SK-N-SH (cell line): ENCODE measurements at places on chromosomes 2 and 18. TPM values are rescaled to one million over a fixed set of nuclear protein-coding genes. Genes with fewer than 3 reads are reported as not detected.

DNA sequence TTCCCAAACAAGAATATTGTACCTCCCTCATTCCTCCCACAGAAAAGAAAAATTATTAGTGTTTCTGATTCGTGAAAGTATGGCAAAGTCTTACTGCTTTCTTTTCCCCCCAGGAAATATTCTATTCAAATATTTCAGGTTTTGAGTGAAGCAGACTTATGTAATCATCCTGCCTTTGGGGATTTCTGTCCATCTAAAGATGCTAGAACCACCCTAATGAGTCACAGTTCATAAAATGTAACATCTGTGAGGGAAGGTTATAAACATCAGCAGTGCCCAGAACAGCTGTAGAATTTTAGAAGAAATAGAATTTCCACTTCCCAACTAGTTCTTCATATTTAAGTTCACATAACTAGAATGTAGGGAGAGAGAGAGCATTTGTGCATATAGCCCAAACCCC lies 39.0 kb downstream of the EEF1B2 start:
- H3K27me3 ChIP-seq, result no peaks in the 10 kb centered on the region
- no peak overlapping the region for H3K27ac ChIP-seq
- H3K36me3 ChIP-seq, result no peaks in the 10 kb centered on the region
- no peaks in the 10 kb centered on the region for H3K4me1 ChIP-seq

- no peaks in the 10 kb centered on the region for H3K36me3 ChIP-seq
- H3K27ac ChIP-seq, result peak overlapping the region; percentile 97; the same call in 1 of the 2 replicates
- DNase-seq, result no peak
- peaks cover 10% of the 10 kb centered on the region; the same call in 1 of the 2 replicates for H3K4me1 ChIP-seq
- no peaks in the 10 kb centered on the region for H3K27me3 ChIP-seq
These were observed 45.8 kb downstream of the MAP4K4 start for GRCh38 chr2:101743288-101743687.

DNA sequence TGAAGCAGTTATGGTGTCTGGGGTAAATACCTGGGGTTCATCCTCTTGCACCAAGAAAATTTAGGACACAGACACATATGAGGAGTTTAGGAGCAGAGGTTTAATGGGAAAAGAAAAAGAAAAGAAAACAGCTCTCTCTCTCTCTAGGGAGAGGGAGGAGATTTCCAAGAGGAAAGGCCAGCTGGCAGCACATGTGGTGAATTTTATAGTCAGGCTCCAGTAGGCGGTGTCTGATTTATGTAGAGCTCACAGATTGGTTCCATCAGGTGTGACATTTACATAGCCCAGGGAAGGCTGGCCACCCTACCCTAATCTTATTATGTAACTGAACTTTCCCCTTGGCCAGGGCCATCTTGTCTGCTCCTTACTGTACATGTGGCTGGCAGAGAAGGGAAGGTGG lies 297.5 kb upstream of the RGPD4 start:
- no peaks in the 10 kb centered on the region for H3K36me3 ChIP-seq
- no peak overlapping the region; the same call in 1 of the 2 replicates for H3K4me3 ChIP-seq
- H3K4me1 ChIP-seq, result peaks cover 2% of the 10 kb centered on the region
- H3K27ac ChIP-seq, result no peak overlapping the region

DNA sequence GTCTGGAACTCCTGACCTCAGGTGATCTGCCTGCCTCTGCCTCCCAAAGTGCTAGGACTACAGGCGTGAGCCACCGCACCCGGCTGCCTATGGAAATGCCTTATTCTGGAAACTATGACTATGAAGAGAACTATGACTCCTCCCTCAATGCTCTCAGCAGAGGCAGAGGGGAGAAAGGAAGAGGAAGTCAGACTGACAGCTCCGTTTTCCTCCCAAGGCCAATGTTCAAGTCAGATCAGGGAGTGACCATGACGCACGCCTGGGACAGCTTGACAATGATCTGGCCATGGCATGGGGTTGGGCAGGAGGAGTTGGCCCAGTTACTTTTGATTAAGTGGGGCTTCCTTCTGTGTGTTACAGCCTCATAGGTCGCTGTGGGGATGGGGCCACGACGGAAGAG lies 44.3 kb upstream of the MRPL33 start:
- no peak for DNase-seq
- H3K4me3 ChIP-seq, result no peak overlapping the region
- H3K4me1 ChIP-seq, result peaks cover 7% of the 10 kb centered on the region; the same call in 1 of the 2 replicates
- H3K36me3 ChIP-seq, result no peaks in the 10 kb centered on the region
- no peaks in the 10 kb centered on the region for H3K27me3 ChIP-seq

DNA sequence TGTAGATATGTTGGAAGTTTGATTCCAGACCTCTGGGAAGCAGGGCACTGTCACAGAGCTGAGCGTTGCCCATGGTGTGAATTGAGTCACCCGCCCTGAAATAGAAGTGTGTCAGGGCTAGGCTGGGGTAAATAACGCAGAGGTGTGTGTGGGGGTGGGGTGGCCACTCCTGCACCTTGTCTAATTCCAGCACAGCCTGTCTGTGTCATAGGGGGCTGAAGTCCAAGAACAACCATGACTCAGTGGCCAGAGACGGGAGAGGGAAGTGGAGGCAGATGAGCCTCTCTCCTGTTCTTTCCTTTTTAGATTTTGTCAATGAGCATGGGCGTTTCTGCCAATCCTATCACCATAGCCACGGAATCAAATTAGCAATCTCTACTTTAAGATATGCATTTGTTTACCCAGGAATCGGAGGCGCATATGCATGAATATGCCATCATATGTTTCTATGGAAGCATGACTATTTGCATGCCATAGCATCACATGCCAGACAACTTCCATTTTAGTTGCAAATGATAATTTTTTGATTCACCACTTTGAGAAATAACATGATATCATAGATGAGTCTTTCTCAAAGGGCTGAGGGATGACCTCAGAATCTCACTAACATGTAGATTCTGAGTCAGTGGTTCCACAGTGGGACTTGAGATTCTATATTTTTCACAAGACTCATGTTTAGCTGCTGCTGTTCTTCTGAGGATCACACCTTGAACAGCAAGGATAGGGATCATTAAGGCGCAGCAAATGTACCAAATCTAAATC lies 852.9 kb downstream of the DCDC2C start:
- H3K27ac ChIP-seq, result no peak overlapping the region
- DNase-seq, result no peak
- H3K36me3 ChIP-seq, result no peaks in the 10 kb centered on the region
- H3K27me3 ChIP-seq, result no peaks in the 10 kb centered on the region
- H3K4me3 ChIP-seq, result no peak overlapping the region

DNA sequence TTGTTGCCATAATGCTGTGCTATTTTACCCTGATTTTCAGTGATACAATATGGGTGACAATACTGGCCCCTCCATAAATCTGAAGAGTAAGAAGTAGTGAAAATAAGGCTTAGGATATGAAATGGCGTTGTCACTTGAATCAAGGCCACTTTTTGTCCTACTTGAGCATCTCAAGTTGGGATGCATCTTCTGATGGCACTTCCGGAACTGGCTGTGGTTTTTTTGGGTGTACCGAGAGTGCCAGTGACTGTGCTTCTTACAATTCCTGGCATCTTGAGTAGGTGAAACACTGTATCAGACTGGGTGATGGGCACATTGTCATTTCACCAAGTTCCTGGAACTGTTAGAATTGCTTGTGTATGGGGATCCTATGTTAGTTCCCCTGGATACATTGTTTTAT lies 52.5 kb upstream of the EML6 start:
- H3K27me3 ChIP-seq, result no peaks in the 10 kb centered on the region
- no peak overlapping the region for H3K4me3 ChIP-seq
- DNase-seq, result no peak
- peaks cover 44% of the 10 kb centered on the region for H3K36me3 ChIP-seq
- peaks cover 26% of the 10 kb centered on the region for H3K4me1 ChIP-seq

DNA sequence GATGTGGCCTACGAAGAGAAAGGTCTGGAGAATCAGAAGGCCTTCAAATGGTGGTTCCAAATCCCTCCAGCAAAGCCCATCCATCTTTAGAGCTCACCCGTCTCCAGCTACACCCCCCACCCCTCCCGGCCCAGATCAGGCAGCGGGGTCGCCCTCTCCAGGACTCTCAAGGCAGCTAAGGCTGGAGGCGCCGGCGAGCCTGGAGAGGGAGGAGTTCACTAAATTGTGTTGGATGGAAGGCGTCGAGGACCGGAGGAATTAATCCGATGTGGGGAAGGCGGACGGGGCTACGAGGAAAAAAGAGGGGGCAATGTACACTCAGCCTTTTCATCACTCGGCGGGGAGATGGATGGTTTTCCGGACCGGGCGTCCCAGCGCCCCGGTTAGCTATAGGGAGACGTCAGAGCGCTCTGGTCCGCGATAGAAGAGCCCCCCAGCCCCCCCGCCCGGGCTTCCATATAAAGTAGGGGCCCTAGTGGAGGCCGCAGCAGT lies at the start of gene GRP:
TSS of gene GRP (plus strand) at position 487 of the 492 bp plus-strand sequence. CDS start 108 bp downstream, outside the sequence.
- H3K4me3 ChIP-seq, result peak within 1 kb of the TSS; percentile 32
- DNase-seq, result peak; percentile 42
- H3K36me3 ChIP-seq, result no peaks in the 10 kb centered on the region
- H3K4me1 ChIP-seq, result no peaks in the 10 kb centered on the region
- H3K27ac ChIP-seq, result no peak within 1 kb of the TSS

GRCh38 chr2:101698844-101699754 lies 1.6 kb downstream of the MAP4K4 start:
- H3K4me3 ChIP-seq, result peak overlapping the region; percentile 89
- H3K27me3 ChIP-seq, result no peaks in the 10 kb centered on the region
- peak overlapping the region; percentile 86 for H3K27ac ChIP-seq
- H3K36me3 ChIP-seq, result peaks cover 11% of the 10 kb centered on the region
- H3K4me1 ChIP-seq, result peaks cover 15% of the 10 kb centered on the region

DNA sequence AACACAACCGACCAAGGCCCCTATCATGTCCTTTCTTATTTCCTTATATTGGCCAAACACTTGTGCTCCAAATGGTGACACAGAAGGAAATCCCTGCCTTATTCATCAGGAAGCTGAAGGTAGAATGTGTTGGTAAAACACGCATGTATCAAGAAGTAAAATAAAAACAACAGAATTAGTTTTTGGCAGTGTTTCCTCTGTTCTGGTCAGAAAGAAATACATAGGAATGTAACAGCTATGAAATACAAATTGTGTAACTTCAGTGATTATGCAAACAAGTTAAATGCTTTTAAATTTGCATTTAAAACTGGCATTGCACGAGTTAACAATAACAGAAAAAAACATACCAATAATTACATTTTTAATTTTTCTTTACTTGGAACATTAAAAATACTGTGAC lies 19.3 kb downstream of the ST6GAL2 start:
- H3K4me1 ChIP-seq, result no peaks in the 10 kb centered on the region
- no peaks in the 10 kb centered on the region for H3K27me3 ChIP-seq
- no peak overlapping the region for H3K4me3 ChIP-seq

- peaks cover 11% of the 10 kb centered on the region for H3K4me1 ChIP-seq
- H3K4me3 ChIP-seq, result peak within 1 kb of the TSS; percentile 96
- no peaks in the 10 kb centered on the region for H3K27me3 ChIP-seq
- H3K36me3 ChIP-seq, result no peaks in the 10 kb centered on the region
These were observed at the start of gene ELAC1 for GRCh38 chr18:50967714-50968661. Gene ELAC1 (plus strand): TSS chr18:50968040. CDS start chr18:50974405, 6,365 bp downstream.

- H3K36me3 ChIP-seq, result no peaks in the 10 kb centered on the region
- H3K4me1 ChIP-seq, result peaks cover 2% of the 10 kb centered on the region; the same call in 1 of the 2 replicates
- H3K4me3 ChIP-seq, result no peak overlapping the region
These were observed 24.4 kb upstream of the CATIP start for GRCh38 chr2:218332288-218332687.

Gene SERPINB4
- polyA plus RNA-seq, result 0.06 TPM in 1 of 2 replicates, not detected in the other

Gene DNER
- 1.4 and 1.9 TPM in 2 replicates for polyA plus RNA-seq

Gene TWIST2
- polyA plus RNA-seq, result 10.2 and 19.5 TPM in 2 replicates

Gene SIX2
- 0.45 and 0.76 TPM in 2 replicates for polyA plus RNA-seq

Gene TRABD2A
- polyA plus RNA-seq, result 3.0 and 3.8 TPM in 2 replicates

Gene ALPI
- polyA plus RNA-seq, result not detected in 2 replicates

Gene LGALSL
- 4.9 and 6.5 TPM in 2 replicates for polyA plus RNA-seq

Gene GDF7
- polyA plus RNA-seq, result 0.02 and 0.03 TPM in 2 replicates
